ENCODE measurements at places on chromosomes 3 and 15.

DNA sequence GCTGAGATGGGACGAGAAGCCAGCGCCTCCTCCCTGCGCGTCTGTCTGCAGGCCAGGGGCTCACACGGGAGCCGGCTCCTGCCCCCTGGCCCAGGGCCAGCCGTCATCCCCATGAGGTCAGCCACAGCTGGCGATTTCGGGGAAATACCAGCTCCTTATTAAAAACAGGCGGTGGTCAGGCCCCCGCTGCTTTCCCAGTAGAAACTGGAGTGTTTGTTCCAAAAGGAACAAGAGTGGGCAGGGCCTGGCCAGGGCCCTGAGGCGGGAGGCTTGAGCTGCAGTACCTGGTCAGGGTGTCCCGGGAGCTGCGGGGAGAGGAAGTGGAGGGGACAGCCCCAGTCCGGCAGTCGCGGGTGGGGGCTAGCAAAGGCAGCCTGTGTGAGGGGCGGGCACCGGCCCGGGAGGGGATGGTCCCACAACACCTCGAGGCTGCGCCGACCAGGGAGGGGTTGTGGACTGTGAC, 17.8 kb downstream of the MYL3 start:
- no peak for DNase-seq

GRCh38 chr3:125378762-125379161, 3.6 kb upstream of the ZNF148 start:
- no peak for DNase-seq

- DNase-seq, result no peak
Measured at GRCh38 chr3:39529577-39529976, 62.1 kb downstream of the MOBP start.

DNA sequence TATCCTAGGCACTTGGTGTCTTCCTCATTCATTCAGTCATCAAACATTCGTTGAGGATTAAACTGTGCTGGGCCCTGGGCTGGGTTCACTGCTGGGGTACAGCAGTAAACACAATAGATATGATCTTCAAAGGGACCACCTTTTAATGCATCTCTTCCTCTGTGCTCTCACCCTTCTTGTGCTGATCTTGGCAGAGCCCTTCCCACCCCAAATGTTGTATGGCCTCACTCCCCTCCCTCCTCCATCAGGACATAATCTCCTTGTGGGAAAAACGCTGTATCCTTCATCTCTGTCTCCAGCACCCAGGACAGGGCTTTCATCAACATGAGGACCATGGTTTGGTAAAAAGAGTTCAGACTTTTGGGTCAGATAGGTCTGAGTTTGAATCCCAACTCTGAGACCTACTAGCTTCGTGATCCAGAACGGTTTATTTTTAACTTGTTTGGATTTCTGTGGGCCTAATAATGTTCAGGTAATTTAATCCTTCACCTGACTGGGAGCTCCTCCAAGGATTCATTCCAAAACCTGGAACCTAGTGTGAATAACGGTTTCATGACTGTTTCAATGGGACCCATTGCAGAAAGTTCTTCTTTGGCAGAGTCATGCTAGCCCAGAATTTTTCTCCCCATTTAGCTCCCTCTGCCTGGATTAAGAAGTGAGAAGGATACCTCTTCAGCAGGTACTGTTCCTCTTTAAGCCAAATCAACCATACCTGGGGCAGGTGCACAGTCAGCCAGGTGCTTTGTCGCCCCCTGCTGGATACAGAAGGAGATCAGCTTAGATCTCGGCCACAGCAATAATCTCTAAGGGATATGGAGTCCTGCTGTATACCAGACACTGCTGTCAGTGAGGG, 5.2 kb upstream of the WNT7A start:
- DNase-seq, result no peak

DNA sequence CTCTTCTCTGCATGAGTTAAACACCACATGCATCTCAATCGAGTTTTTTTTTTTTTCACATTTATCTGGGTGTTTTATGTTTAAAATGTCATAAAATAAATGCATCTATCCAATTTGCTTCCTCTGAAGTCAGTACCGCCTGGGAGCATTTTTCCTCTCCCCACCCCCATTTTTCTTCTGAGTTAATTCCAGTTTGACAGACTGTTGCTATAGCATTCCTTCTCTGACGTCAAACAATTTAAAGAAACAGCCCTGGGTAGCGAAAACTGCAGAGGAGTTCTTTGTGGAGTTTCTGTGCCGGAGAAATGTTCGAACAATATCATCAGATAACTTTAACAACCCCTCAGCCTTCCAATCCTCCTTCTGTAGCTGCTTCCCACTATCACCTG, 900 bp upstream of the GNB4 start:
- no peak for DNase-seq

DNA sequence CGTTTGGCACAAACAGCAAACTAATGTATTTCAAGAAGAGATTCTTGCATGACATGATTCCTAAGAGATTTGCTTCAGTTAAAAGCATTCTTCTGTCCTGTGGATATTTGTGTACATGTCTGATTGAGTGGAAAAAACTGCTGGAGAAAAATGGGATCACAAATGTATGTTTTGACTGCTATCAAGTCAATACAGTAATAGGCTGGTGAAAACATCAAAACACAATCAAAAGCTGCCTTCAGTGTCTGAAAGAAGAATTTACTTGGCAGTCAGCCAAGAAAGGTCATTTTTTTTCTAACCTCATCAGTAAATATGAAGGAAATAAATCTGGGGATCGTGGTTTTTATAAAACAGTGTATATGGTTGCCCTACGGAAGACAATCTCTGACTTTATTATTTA, 1214.8 kb downstream of the NSUN3 start:
- no peak for DNase-seq

DNA sequence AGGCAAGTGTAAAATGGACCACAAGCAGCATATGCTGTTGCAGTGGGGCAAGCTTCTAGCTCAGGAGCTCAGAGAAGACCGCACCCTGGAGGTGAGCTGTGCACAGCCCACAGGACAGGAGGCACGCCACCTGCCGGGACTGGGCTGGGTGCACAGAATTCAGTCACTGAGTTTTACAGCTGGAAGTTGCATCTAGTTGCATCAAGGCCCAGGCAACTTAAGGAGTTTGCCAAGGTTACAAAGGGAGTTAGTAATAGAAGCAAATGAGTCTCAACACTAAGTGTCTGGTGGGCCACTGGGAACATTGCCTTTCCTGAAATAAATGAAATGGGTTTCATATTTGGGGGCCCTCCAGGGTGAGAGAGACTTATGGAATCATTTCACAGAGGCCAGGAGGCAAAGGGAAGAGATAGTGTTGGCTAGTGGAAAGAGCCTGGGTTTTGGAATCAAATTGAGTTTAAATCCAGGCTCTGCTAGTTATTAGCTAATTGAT, 36.0 kb upstream of the TIMP4 start:
- no peak for DNase-seq

GRCh38 chr3:38455639-38456430, 2.1 kb downstream of the ACVR2B start:
- no peak for DNase-seq

GRCh38 chr15:78672285-78673014, 31.4 kb upstream of the CHRNB4 start:
- no peak for DNase-seq

DNA sequence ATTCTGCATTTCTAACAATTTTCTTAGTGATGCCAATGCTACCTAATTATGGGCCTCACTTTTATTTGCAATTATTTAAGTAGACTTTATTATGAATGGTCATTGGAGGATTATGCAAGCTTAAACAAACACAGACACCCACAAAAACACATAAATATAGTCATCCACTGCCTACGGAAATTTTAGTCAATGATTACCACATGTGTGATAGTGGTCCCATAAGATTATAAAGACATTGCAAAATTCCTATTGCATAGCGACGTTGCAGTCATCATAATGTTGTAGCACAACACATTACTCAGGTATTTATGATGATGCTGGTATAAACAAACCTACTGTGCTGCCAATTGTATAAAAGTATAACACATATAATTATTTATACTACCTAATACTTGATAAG, 247.8 kb upstream of the ALCAM start:
- DNase-seq, result no peak

DNA sequence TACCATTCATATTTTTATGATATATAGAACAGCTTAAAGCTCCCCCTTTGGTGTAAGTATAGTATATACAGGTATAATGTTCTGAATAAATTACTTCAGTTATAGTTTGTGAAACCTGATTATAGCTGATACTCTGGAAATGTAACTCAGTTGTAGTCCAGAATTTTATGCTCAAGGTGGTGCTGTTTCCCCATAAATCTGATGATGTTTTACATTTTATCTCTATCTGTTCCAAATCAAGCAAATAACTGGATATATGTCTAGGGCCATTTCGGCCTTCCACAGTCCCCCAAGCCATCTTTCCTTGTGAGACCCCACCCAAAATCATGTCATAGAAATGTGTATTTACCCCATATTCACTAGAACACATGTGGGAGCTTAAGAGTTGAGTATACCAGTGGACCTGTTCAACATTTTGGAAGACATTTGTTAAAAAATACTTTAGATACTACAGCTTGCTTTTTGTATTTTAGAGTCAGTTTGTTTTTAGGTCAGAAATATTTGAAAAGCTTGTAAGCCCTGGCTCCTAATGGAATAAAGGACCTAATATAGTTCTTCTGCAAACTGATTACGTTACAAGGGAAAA, 107.1 kb downstream of the ATG7 start:
- DNase-seq, result peak; percentile 19

GRCh38 chr3:12612514-12613226, 51.2 kb downstream of the RAF1 start:
- no peak for DNase-seq

DNA sequence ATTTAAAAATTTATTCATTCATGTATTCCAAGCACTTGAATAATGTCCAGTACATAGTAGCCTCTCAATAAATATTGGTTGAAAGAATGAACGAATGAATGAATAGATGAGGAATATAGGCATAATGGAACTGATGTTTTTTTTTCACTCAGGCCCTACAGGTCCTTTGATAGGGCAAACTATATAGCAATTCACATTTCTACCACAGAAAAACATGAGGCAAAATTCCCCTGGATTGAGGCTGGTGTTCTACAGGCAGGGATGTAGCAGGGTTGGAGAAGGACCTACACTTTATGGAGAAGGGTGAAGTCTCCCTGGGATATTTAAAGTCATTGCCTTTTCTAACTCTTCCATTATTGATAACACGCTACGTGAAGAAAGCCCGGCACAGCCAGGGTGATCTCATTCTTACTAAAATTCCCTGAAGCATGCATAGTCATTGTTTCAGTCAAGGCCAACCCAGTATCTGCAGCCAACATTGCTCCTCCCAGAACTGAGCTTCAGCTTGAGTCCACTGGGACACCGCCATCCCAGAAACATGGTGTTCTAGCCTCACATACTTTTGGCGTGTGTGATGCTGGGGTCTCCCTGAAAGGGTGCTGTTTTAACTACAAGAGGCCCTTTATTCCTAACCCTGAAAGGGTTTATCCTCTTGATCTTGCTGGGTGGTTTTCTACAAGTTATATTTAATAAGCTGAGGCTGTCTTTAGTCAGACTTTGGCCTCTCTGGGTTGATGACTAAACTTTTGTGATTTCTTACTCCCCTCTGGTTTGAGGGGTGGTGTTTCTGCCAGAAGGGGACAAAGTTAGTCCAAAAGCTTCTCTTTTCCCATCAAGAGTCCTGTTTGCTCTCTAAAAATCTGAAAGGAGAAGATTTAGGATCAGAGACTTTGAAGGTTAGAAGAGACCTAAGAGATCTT, 25.9 kb upstream of the FBN1 start:
- DNase-seq, result no peak

DNA sequence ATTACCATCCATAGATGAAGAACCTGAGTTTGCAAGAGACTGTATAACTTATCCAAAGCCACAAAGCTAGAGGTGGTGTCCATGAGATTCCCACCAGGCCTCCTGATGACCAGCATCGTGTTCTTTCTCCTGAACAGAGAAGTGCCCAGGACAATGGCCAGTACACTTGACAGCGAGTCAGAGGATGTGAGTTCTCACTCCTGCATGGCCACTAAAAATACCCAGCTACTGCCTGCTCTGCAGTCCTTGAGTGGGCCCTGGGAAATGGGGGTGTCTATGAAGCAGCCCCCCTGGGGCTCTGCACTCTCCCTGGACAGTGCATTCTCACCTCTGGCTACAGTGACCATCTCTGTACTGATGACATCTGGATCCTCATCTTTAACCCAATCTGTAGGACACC, 201.2 kb downstream of the RPLP1 start:
- no peak for DNase-seq

- no peak for DNase-seq
Measured at GRCh38 chr3:18556503-18557135, 131.5 kb upstream of the SATB1 start.

GRCh38 chr15:57445872-57446271, 69.6 kb downstream of the CGNL1 start:
- no peak for DNase-seq

- DNase-seq, result no peak
Measured at GRCh38 chr3:104745313-104745712, 621.4 kb upstream of the ALCAM start.

- DNase-seq, result no peak
Measured at GRCh38 chr15:31390777-31391486, 64.3 kb downstream of the KLF13 start.

GRCh38 chr3:186255703-186256331, 106.2 kb downstream of the DGKG start:
- DNase-seq, result no peak

DNA sequence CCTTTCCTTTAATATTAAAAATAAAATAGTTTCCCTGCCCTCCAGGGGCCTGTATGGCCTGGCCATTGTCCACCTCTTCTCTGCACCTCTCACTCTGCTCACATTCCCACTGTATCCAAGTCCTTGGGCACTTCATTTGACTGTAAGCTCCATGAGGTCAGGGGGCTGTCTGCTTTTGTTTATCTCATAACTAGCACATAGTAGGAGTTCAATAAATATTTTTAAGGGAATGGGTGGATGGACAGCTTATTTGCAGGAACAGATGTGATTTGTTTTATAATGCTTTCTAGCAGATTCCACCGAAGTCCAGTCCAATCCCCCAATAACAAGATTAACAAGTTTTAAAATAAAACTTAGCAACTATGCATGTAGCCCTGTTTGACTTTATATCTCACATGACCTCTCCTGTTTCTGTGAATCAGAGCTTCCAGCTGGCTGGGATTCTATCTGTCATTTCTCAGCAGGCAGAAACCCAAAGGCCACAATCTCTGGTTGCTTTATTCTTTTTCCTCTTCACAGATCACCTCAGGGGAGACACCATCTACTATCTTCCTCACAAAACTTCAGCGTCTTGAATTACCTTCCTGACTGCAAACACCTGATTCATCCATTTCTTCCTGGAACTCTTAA, 123.0 kb upstream of the NR2F2 start:
- DNase-seq, result no peak

GRCh38 chr3:25429361-25430286, 1.6 kb downstream of the RARB start:
- DNase-seq, result no peak

DNA sequence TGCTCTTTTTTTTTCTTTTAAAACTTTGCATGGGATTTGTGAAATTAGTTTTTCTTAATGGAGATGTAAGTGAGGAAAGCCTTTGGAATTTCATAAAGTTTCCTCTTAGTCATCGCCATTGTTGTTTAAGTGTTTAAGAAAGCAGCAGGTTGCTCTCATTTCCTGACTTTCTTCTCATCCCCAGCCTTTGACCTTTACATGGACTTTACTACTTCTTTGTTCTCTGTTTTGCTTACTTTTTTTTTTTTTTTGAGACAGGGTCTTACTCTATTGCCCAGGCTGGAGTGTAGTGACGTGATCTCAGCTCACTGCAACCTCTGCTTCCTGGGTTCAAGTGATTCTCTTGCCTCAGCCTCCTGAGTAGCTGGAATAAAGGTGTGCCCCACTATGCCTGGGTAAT, 38.6 kb downstream of the FBXL2 start:
- no peak for DNase-seq
